ENCODE measurements at places on chromosomes 12 and 14.

DNA sequence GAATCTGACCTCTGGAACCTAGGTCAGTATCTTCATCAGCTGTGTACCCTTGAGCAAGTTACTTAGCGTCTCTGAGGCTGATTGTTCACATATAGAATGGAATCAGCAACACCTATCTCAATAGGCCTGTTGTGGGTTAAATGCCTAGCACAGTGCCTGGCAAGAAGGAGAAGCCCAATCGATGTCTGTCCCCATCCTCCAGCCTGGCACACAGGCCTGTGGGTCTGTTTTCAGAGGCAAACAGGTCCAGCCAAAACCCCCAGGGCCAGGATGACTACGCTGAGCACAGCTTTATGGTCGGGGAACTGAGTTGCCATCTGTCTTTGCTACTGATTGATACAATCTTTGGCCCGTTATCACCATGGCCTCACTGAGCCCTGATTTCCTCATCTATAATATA is 89.2 kb downstream of the NUAK1 start:
- no peak for DNase-seq

DNA sequence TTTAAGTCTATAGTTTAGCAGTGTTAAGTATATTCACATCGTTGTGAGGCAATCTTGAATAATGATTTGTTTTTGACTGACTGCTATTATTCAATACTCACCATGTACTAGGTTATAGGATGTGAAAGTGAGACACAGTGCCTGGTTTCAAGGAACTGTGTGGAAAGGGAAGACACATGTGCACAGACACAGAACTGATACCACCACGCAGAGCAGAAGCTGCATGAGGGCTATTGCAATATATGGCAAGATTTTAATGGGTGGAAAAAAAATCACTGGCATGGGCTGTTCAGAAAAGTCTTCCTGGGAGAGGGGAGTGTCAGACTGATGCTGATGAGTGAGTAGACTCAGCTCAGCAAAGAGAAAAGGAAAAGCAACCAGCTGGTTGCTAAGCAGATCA is 10.4 kb downstream of the SLC7A8 start:
- DNase-seq, result no peak

DNA sequence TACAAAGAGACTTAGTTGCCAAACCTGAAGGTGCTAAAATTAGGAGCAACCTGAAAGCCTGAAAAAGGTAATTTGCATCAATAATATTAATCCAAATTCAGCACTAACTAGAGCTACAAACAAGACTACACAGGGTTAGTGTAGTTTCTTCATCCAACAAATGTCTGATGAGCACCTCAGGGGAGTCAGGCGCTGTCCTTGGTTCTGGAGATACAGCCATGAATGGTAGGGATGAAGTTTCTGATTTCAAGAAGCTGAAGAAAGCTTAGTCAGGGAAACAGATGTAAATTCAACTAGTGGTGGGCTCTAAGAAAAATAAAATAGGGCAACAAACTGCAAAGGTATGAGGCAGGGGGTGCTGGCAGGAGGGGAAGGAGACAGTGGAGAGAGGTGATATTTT is 266.3 kb downstream of the GLT1D1 start:
- DNase-seq, result no peak

DNA sequence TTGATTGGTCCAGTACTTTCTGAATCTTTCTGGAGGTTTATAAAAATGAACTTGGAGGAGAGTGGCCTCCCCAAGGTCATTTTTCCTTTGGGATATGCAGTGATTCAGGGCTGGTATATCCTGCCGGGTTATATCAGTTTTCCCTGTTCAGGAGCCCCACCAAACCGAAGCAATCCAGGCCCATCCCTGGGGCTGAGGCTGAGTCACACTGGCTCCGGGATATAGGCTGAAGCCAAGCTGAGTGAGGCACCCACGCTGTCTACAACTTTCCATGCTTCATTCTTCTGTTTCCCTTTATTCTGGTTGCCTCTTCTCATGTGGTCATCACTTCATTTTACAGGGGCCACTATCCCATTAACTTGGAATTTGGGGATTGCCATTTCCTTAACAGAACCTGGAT is 3.4 kb downstream of the SSPN start:
- DNase-seq, result peak; percentile 80

- DNase-seq, result no peak
Observed at GRCh38 chr14:28875934-28876571, 109.5 kb downstream of the FOXG1 start.

GRCh38 chr12:112170376-112170775 is 45.0 kb downstream of the TRAFD1 start:
- no peak for DNase-seq

- DNase-seq, result no peak
Observed at GRCh38 chr12:124517260-124518050, 50.0 kb downstream of the NCOR2 start.

- DNase-seq, result peak; percentile 0
Observed at GRCh38 chr12:40515041-40515816, 177.0 kb upstream of the CNTN1 start.

DNA sequence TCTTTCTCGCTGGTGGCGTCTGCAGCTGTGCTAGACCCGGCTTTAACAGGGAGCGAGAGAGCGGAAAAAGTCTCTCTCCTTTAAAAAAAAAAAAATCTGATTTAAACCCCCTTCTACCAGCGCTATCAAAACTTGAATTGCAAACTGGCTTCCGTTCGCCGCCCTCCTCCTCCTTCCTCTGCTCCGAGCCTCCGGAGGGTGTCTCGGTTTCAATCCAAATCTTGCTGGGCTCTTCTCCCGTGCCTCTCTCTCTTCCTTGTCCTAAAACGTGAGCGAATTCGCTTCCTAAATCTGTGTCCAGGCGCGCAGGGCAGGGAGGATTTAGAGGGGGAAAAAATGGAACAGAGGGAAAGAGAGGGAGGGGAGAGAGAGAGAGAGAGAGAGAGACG is 272 bp downstream of the TBX3 start:
- no peak for DNase-seq

Measured in astrocyte (in vitro differentiated cells and primary cell).